Activated gamma-delta T cell treated with anti-CD3 and anti-CD28 coated beads, Interleukin-2, amount 50 U/mL, for 16 hours (primary cell): ENCODE measurements at places on chromosomes 2 and 18.

DNA sequence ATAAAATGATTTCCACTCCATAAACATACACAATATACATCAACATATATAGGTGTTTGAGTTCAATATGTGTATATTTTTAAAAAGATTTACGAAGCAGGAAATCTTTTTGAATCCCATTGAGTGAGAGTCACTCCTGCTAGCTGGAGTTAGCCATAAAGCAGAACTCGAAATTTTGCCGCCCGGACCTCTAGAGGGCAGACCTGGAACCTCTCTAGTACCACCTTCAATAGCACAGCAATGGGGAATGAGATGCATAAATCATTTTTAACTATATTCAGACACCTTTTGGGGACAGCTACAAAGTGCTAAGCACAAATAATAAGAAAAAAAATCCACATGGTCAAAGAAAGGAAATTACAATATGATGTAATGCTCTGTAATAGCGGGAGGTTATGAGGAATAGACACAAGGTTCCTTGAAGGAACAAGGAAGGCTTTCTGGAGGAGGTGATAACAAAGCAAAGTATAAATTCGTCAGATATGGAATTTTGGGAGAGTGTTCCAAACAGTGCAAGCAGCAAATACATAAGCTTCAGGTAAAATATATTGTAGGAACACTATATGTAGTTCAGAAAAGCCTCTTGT, 533.4 kb downstream of the ERBB4 start:
- DNase-seq: no peak

GRCh38 chr2:12931186-12931844, 214.6 kb downstream of the TRIB2 start:
- DNase-seq: no peak

GRCh38 chr2:55760125-55760524, 66.5 kb upstream of the PNPT1 start:
- no peak for DNase-seq

GRCh38 chr2:25692737-25693445, 19.5 kb upstream of the DTNB start:
- DNase-seq: no peak

GRCh38 chr18:79889569-79889968, 61.9 kb downstream of the SLC66A2 start:
- no peak for DNase-seq
